ENCODE measurements at places on chromosomes 2 and 18. TPM values are rescaled to one million over a fixed set of nuclear protein-coding genes. Genes with fewer than 3 reads are reported as not detected.

The PLEK gene
- total RNA-seq, result 34.9 TPM

The GATA6 gene
- total RNA-seq, result 52.7 TPM

The FBXO48 gene
- 1.6 TPM for total RNA-seq

GRCh38 chr2:177908182-177908581, 164.4 kb downstream of the PDE11A start:
- no peaks in the 10 kb centered on the region for H3K36me3 ChIP-seq
- H3K27me3 ChIP-seq, result no peaks in the 10 kb centered on the region
- no peak overlapping the region for H3K27ac ChIP-seq
- DNase-seq, result no peak

- H3K27ac ChIP-seq, result no peak overlapping the region
- H3K4me3 ChIP-seq, result no peak overlapping the region
- no peaks in the 10 kb centered on the region for H3K4me1 ChIP-seq
Observed at GRCh38 chr2:133685636-133686215, 117.5 kb upstream of the NCKAP5 start.

Data from upper lobe of left lung (tissue), 6 donors.